ENCODE measurements at places on chromosomes 7 and 10.

DNA sequence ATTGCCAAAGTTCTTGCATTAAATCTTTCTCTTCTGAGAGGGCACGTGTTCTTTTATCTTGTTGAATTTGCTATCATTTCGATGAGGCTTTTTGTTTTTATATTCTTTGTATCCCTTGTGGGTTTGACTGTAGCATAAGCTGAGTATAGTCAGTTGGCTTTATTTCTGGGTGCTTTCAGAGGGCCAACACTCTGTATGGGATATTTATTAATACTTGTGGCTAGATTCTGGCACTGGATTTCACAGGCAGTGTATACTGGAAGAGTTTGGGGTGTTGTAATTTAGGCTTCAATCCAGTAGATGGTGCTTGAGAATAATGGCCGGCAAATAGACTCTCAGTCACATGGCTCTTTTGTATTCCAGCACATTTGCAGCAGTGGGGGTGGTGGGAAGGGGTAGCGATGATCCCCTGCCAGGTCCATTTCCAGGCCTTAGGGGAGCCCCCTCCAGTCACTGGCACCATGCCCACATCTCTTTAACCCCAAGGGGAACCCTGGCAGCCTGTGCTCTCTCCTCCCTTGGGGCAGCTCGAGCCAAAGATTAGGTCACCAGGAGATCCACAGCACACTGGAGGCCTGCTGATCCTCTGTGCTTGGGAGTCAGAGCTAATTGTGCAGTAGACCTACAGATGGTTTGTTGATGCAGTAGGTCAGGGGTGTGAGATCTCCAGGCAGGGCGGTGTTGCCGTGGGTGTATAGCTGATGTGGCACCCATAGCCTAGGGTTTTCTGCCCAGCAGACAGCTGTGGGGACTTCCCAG, 81.8 kb downstream of the PTPN20 start:
- DNase-seq, result peak; percentile 63

DNA sequence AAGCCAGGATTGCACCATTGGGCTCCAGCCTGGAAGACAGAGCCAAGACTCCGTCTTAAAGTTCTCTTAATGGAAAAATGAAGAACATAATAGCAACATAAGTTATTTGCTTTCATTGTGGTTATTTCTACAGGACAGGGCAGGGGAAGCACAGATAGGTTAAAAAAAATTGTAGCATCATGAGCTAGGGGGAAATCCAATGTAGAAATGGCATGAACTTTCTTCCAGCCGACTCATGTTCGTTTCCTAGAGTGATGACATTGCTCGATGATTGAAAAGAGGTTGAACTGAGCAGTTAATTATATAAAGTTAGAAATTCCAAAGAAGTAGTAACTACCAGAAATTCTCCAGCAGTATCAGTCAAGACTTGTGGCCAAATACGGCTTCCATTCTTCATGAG, 64.9 kb downstream of the DAGLB start:
- no peak for DNase-seq

DNA sequence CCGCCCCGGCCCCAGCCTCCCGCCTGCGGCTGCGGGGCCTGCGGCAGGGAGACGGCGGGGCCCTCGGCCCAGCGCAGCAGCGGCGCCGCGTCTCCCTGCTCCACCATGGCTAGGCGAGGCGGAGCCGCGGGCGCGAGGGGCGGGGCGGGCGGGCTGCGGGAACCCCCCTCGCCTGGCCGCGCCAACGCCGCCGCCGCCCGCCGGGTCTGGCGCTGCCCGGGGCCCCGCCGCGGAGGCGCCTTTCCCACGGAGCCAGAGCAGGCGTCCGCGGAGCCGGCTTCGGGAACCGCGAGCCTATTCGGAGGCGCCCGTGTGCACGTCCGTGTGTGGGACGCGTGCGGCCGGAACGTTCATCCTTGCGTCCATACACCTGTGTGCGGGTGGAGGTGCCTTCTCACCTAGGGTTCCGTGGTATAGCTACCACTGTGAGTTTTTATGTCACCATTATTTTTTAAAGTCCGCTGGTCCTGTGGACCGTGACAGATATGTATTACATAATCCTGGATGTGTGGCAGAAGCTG, at the start of gene DENND11:
DENND11 (minus strand) TSS at position 120 of the 521 bp plus-strand sequence; CDS start at position 107, 13 bp downstream.
- DNase-seq, result peak; percentile 68

DNA sequence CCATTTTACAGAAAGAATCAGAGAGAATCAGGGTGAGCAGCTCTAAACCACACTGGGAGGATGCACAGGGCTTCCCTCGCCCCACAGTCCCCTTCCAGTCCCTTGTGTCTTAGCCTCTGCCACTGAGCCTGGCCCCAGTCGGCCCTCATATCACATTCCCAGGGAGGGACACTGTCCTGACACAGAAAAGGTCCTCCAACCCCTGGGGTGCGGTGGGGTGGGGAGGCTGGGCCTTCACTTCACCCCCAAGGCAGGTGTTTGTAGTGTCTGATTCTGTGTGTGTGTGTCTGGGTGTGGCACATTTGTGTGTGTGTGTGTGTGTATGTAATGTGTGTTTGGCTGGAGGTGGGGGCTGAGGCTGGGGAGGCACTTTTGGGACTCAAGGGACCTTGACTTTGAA, 1.8 kb upstream of the KCP start:
- DNase-seq, result no peak

- DNase-seq, result no peak
These were observed 75.3 kb upstream of the PTN start for GRCh38 chr7:137418841-137419240.

DNA sequence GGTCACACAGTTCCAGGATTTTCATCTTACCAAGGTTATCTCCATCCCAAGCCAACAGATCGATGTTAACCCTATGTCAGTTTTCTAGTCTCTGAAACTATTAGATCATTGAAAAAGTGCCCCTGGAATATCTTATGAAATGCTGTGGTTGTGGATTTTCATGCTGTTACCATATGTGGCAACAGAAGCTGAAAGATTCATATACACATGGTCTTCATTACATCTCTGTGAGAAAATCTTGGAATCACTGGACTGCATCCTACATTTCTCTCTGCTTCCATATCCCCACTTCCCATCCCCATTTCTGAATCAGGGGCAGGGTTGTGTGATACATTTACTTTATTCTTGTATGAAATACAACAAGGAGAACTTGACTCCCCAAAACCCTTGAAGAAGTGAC, 146.1 kb downstream of the SLC16A9 start:
- no peak for DNase-seq

DNA sequence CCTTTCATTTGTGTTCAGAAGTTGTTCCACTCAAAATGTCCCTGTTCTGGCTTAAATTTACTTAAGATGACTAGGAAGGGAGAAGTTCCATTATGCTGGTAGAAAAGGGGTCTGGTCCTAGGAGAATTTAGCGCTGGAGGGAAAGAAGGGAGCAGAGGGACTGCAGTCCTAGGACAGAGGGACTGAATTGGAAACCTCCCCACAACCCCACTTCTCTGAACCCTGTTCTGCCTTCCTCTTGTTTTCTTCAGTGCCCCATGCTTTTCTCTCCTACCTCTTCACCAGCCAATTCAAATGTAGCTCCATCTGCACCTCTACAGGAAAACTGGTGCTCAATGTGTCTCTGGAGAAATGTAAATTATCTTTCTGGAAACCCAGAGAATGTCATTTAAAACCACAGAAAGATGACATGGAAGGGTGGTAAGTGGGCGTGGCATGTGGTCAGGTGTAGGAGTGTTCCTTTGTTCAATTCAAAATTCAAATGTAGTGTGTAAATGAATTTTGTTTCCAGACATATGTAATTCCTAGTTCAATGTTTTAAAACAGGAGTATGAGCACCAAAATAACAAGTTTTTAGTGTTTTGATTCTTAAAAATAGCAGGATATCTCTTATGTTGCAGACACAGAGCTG, 24.0 kb upstream of the RHOBTB1 start:
- no peak for DNase-seq

DNA sequence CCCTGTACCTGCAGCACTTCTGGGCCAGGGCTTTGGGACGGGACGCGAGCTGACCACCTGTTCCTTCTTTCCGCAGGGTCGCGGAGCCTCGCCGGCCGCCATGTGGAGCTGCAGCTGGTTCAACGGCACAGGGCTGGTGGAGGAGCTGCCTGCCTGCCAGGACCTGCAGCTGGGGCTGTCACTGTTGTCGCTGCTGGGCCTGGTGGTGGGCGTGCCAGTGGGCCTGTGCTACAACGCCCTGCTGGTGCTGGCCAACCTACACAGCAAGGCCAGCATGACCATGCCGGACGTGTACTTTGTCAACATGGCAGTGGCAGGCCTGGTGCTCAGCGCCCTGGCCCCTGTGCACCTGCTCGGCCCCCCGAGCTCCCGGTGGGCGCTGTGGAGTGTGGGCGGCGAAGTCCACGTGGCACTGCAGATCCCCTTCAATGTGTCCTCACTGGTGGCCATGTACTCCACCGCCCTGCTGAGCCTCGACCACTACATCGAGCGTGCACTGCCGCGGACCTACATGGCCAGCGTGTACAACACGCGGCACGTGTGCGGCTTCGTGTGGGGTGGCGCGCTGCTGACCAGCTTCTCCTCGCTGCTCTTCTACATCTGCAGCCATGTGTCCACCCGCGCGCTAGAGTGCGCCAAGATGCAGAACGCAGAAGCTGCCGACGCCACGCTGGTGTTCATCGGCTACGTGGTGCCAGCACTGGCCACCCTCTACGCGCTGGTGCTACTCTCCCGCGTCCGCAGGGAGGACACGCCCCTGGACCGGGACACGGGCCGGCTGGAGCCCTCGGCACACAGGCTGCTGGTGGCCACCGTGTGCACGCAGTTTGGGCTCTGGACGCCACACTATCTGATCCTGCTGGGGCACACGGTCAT, 13.3 kb downstream of the GPR146 start:
- no peak for DNase-seq

DNA sequence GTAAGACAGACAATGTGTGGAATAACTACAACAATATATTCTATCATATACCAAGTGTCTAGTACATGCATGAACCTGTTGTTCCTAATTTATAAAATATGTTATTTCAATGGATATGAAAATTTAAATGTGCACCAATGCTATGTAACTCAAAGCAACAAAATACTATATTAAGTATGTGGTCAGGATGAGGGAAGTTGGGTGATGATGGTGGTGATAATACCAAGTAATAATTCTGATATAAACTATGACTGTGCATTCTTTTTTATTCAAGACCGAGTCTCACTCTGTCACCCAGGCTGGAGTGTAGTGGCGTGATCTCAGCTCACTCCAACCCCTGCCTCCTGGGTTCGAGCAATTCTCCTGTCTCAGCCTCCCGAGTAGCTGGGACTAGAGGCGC, 2.1 kb upstream of the FRA10AC1 start:
- DNase-seq, result no peak

GRCh38 chr7:64951250-64951848, 39.5 kb downstream of the ZNF117 start:
- DNase-seq, result peak; percentile 45

GRCh38 chr10:19922236-19922963, 106.2 kb downstream of the PLXDC2 start:
- DNase-seq, result no peak

GRCh38 chr10:93630625-93631557, 18.6 kb downstream of the PDE6C start:
- DNase-seq, result no peak

Measured in head of caudate nucleus (tissue), 42 donors.